ENCODE measurements at places on chromosomes 5 and 9.

- DNase-seq: no peak
These were observed 255.7 kb downstream of the HCN1 start for GRCh38 chr5:45440466-45440865.

GRCh38 chr9:90960941-90961340 lies 159.3 kb downstream of the SYK start:
- DNase-seq: no peak

GRCh38 chr5:40210694-40211093 lies 469.0 kb upstream of the PTGER4 start:
- no peak for DNase-seq

- no peak for DNase-seq
These were observed 512.9 kb downstream of the NTRK2 start for GRCh38 chr9:85182383-85182782.

GRCh38 chr5:35819668-35820067 lies 37.0 kb upstream of the IL7R start:
- no peak for DNase-seq

GRCh38 chr5:169971780-169972179 lies 8.5 kb downstream of the INSYN2B start:
- DNase-seq: no peak

GRCh38 chr5:143521846-143522400 lies 118.4 kb upstream of the NR3C1 start:
- DNase-seq: no peak

- DNase-seq: no peak
These were observed 90.2 kb downstream of the PLK2 start for GRCh38 chr5:58369513-58370190.

DNA sequence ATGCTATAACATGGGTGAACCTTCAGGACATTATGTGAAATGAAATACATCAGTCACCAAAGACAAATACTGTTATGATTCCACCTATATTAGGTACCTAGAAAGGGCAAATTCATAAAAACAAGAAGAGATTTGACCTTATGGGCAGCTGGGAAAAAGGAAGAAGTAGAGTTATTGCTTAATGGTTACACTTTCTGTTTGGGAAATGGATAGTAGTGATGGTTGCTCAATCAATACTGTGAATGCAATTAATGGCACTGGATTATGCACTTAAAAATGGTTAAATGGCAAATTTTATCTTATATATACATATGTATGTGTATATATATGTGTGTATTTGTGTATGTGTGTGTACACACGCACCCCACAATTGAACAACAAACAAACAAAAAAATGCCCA lies 15.2 kb downstream of the FKBP15 start:
- DNase-seq: no peak

DNA sequence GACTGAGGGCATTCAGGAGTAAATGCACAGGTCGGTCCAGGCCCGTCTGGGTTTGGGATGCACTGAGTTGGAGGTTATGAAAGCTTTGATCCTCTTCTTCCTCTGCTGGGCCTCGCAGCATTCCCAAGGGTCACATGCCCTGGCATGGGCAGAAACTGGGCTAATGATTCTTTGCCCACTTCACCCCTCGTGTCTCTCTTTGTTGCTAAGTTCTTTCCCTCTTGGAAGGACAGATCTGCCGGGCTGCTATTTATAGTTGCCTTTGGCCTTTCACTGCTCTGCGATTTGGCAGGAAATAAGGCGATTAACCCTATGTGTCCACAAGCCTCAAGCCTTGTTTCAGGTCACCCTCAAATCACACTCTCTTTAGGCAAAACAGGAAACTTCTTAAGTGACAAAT lies 66.9 kb downstream of the ENTREP1 start:
- no peak for DNase-seq

- no peak for DNase-seq
These were observed 81.6 kb upstream of the BOD1 start for GRCh38 chr5:173697931-173698579.

DNA sequence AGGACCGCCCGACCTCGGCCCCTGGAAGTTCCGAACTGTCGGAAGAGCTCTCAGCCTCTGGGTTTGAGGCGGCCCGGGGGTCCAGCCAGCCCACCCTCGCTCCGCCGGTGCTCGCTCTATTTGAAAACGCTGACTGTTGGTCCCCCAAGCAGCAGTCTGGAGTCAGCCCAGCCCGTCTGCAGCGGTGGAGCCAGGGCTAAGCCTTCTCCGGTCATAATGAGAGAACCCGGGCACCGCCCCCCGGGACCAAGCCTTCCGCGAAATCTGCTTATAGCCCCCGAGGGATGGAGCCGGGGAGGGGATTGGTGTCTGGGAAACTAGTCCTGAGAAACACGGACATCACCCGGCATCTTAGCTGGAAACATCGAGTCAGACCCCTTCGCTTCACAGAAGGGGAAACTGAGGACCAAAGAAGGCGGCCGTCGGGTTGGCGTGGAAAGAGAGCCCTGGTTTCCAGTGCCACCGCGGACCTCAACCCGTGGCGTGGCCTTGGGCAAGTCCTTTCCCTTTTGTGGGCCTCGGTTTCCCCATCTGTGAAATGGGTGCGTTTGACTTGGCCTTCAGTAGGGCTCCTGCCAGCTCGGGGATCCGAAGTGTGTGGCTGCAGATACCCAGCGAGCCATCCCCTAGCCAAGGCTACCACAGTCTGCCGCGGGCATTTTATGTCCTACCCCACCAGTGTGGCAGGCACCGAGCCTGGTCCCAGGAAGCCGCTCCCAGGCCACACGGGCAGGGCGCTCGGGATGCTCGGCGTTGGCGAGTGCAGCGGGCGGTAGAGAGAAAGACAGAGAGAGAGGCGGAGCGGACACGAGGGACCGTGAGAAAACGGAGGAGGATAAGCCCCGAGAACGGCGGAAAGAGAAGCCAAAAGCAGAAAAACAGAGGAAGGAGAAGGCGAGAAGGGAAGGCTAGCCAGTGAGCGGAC lies 857 bp downstream of the ADAM19 start:
- DNase-seq: no peak

- DNase-seq: no peak
These were observed 11.3 kb downstream of the EHMT1 start for GRCh38 chr9:137630126-137630525.

- DNase-seq: no peak
These were observed 145.4 kb downstream of the GADD45G start for GRCh38 chr9:89750117-89750791.

DNA sequence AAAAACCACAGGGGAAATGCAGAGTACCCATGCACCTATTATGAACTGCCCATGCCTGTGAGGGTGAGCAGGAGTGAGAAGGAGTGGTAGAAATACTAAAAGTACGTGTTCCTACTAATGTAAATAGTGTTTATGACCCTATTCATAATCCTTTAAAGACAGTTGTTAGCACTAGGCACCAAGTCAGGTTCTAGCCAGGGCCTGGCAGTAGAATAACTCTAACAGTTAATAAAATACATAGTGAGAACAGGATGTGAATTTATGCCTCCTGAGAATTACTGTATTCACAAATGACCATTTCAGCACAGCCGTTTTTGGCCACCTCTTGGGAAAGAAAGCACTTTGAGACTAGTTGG lies 103.2 kb upstream of the TARS1 start:
- DNase-seq: no peak

DNA sequence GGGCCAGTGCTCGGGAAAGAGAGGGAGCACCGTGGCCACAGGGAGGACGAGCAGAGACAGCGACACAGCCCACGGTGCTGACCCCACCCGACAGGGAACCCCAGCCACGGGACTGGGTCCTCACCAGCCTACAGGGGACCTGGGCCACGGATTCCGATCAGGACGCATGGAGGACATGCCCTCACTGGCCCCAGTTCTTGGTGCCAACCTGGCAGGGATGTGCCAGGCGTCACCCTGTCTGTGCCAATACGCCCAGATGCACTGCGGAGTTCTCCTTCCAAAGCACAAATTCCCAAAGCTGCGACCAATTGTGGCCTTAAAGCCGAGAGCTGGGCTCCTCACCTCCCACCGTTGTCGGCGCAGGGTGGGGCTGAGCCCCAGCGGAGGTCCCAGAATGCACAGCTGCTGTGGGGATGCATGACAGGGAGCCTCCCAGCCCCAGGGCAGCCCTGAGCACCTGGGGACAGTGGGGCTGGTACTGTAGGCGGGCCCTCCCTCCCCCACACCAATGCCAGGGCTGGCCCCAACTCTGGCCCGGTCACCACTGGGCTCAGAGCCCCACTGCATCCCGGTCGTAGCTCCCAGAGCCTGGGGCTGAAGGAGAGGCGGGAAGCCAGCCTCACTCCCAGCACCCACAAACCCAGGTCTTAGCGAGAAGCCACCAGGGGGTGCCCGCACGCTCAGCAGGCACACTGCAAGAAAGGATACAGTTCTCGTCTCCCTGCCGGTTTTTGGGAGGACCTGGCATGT lies 44.2 kb downstream of the NKD2 start:
- no peak for DNase-seq

DNA sequence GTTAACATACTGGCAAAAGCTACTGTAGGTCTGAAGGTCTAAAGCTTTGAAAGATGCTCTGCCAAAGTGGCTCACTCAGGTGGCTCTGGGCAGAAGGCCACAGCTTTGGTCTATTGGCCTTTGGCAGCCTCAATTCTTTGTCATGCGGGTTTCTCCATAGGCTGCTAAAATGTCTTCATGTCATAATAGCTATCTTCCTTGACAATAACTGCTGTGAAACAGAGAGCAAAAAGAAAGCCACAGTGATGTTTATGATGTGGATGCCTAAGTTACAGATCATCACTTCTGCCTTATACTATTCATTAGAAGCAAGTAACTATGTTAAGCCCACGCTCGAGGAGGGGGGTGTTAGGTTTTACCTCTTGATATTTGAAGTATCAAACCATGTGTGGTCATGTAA lies 906.1 kb upstream of the CDH9 start:
- DNase-seq: no peak

- DNase-seq: no peak
These were observed 96.3 kb downstream of the UNC13B start for GRCh38 chr9:35257986-35258659.

GRCh38 chr9:126720036-126720435 lies 84.8 kb upstream of the ZBTB43 start:
- no peak for DNase-seq

- DNase-seq: no peak
These were observed 41.3 kb upstream of the CDKN2AIPNL start for GRCh38 chr5:134453016-134453415.

DNA sequence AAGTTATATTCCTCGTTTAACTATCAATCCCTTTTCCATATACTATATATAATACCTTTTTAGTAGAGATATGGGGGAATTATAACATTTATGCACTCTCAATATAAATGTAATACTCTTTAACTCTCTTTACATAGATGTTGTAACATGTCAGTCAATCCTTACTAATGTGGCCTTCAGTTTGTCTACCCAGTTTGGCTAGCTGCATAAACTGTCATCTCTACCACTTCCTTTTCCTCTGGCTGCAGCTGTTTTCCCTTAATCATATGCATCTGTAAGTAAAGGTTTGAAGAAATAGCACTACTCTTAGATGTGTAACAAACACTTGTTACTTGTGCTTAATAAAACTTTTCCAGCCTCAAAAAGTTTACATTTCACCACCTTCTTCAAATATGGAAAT lies 13.4 kb downstream of the ABHD17B start:
- no peak for DNase-seq

DNA sequence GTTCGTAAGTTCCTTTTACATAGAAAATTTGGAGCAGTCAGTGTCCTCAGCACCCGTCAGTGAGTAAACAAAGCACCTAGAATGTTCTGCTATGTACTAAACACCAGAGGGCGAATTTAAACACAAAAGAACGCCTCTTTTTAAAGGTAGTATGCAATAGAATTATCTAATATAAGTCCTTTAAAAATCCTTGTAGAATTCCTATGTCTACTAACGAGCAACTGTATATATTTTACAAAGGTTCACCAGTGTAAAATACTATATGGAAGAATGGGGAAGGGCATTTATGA lies 499 bp upstream of the TMEM232 start:
- DNase-seq: no peak

DNA sequence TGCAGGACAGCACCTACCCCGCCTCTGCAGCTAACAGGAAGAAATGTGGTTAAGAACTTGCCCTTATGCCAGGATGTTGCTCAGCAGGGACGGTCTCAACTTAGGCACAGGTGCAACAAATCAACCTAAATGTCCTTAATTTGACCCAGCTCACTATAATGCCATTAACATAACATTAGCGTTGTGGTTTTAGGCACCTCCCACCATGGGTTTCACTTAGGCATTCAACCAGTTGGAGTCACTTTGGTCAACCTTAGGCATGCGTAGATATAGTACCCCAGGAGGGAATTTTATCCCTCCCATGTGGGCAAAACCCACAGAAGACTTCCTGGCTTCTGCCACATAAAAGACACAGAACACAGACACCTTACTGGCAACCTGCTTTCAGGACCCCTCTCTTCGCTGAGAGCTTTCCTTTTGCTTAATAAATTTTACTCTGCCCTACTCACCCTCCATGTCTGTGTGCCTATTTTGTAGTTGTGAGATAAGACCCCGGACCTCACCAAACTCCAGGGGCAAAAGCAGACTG lies 8.7 kb upstream of the ERAP1 start:
- peak; percentile 18 for DNase-seq

GRCh38 chr5:68849906-68850305 lies 243.9 kb upstream of the SLC30A5 start:
- DNase-seq: no peak

DNA sequence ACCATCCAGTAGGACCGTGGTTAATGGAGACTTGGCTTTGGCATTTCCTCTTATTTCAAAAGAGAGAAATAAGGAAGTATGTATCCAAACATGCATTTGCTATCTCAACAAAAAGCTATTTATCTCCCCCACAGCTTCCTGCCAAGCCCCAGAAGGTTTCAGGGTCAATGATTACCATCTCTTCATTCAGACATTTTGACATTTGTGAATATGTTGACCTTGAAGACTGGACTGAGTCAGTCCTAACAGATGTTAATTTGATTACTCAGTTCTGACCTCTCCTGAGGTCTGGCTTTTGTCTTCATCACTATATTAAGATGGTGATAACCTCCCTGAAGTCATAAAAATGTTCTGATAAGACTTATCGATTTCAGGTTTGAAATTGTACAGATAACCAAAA lies 479.4 kb downstream of the AGTPBP1 start:
- DNase-seq: no peak

- DNase-seq: no peak
These were observed 204.9 kb upstream of the TARS1 start for GRCh38 chr5:33235824-33236223.

DNA sequence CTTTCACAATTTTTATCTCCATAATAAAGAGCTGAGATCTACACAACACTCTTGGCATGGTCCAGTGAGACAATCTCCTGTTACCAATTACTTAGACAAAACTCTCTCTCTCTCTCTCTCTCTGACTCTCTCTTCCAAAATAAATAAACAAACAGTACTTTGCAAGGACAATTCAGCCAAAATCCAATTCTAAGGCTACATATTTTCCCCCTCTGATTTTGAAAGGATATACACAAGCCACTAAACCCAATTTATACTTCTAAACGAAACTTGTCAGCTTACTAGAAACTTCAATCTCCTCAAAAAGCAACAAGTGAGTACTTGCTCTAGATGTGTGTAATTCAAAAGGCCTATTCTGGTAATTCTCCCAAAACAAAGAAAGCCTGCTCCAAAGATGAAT lies 26.3 kb upstream of the TNPO1 start:
- no peak for DNase-seq

- no peak for DNase-seq
These were observed 291.1 kb downstream of the NR2F1-AS1 start for GRCh38 chr5:93289942-93290341.

All from stimulated activated CD8-positive, alpha-beta memory T cell treated with anti-CD3 and anti-CD28 coated beads, Interleukin-4, amount 100 ng/mL, for 24 hours (primary cell).